Inflammatory macrophage treated with lipopolysaccharide for 4 hours (primary cell): ENCODE measurements at places on chromosomes 16 and 17.

DNA sequence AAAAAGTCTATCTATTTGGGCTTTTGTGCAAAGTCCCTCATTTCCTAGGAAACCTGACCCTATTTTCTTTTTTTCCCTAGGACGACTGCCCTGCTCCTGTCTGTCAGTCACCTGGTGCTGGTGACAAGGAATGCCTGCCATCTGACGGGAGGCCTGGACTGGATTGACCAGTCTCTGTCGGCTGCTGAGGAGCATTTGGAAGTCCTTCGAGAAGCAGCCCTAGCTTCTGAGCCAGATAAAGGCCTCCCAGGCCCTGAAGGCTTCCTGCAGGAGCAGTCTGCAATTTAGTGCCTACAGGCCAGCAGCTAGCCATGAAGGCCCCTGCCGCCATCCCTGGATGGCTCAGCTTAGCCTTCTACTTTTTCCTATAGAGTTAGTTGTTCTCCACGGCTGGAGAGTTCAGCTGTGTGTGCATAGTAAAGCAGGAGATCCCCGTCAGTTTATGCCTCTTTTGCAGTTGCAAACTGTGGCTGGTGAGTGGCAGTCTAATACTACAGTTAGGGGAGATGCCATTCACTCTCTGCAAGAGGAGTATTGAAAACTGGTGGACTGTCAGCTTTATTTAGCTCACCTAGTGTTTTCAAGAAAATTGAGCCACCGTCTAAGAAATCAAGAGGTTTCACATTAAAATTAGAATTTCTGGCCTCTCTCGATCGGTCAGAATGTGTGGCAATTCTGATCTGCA is 12.9 kb downstream of the TMEM98 start:
- DNase-seq, result no peak

DNA sequence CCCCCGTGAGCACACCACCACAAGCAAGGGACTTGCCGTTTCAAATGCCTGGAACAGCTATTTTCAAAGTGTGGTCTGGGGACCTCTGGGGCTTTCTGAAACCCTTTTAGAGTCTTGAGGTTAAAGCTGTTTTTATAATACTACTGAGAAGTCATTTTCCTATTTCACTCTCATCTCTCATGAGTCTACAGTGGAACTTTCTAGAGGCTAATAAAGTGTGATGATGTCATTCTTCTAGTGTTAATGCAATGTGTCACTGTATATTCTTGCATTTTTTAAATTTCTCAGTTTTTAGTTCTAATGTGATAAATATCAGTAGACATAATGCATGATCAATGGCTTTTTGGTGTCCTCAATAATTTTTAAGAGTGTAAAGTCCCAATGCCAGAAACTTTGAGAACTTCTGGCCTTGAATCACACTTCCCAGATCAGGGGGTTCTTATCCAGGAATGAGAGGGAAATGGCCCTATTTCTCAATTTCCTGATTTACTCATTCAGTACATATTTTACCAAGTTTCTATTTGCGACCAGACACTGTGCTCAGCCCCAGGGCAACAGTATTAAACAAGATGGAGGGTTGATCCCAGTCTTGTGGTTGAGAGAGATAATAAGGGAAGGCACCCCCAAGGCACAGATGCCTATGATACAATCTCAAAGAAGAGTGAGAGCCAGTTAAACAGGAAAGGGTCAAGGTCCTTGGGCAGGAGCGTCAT is 444.0 kb downstream of the HS3ST3B1 start:
- peak; percentile 90 for DNase-seq

GRCh38 chr17:1713160-1713877 is 3.1 kb upstream of the TLCD2 start:
- DNase-seq, result no peak

- no peak for DNase-seq
Measured at GRCh38 chr17:61862105-61862574, 1.2 kb downstream of the BRIP1 start.
